ENCODE measurements at places on chromosomes 4 and X.

DNA sequence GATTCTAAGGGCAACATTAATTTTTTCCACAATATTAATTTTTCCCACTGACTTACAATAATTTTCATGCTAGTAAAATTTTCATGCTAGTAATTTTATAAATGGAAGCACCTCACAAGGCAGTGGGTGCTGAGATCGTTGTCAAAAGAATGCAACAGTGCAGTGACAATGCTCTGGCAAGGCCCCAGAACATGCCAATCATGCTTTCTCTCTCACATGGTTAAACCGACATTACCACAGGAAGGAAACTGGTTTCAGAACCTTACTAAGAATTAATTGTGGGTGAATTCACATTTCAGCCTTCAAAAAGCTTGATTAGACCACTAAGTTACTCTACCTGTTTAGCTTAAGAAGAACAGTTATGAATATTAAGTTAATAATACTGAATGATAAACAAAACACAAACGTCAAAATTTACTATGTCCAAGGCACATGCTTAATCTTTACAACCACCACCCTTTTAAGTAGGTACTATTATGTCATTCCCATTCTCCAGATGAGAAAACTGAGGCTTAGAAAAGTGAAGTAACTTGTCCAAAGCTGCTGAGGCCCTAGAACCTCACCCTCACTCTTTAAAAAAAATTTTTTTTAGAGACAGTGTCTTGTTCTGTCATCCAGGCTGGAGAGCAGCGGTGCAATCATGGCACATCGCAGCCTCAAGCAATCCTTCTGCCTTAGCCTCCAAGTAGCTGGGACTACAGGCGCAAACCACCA lies 10.0 kb upstream of the OPHN1 start:
- no peak for DNase-seq

DNA sequence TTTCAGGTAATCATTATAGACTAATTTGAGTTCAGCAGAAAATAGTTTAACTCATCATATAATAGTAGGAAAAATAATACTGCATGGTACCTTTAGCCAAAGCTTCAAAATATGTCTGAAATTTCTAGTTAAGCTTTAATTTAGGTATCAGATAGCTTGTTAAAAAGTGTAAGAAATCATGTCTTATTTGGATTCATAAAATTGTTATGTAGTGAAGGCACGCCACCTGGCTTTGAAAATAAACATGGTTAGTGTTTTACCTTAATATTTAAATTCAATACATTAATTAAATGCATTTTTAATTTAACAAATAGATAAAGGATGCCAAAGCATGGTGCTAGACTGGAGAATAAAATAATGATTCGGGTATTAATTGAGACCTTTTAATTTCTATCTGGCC lies 211.4 kb downstream of the FSTL5 start:
- DNase-seq: no peak

GRCh38 chr4:8303485-8304281 lies 34.1 kb downstream of the HTRA3 start:
- no peak for DNase-seq

GRCh38 chr4:119130365-119131065 lies 5.1 kb upstream of the MYOZ2 start:
- no peak for DNase-seq

GRCh38 chr4:64564126-64564525 lies 154.9 kb upstream of the TECRL start:
- DNase-seq: no peak

DNA sequence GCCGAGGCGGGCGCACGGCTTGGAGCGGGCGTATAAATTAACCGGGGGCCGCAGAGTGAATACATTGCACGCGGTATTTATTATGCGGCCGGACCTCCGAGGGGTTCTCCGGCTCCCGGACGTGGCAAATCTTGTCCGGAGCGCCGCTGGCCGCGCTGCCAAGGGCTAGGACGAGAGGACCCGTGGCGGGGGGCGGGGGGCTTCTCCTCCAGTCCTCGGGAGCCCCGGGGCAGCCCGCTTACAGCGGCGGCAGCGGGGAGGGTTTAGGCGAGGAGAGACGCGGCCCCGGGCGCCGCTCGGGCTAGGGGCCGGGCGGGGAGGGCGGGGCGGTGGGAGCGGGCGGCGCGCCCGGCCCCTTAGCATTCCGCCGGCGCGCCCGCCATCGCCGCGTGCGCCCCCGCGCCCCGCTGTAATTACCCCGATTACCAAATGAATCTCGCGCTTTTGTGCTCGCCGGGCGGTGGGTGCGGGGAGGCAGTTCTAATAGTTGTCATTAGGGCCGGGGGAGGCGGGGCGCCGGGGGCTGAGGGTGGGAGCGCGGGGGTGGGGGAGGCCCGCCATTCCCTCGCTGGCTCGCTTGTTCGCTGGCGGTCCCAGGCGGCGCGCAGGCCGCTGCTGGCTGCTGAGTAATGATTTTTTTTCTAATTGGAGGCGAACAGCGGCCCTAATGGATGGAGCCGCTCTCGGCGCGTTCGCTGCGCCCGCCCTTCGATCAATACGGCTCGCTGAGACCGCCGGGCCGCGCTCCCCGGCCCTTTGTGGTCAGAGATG lies 276.6 kb downstream of the BCOR start:
- peak; percentile 85 for DNase-seq

DNA sequence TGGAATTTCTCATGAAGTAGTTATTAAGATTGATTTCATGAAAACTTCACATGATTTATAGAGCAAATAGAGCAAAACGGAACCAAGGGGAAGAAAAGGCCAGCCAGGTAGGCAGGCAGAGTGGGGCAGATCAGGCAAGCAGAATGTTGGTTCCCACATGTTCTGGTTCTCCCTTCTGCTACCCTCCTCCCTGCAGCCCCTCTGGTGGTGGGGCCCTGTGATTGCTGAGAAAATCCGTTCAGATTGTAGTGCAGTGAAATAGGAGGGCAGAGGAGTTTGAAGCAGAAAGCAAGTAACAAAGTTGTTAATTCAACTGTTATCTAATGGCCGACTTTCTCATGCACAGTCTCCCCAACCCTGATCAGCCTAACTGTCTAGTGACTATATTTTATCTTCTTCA lies 185.3 kb downstream of the MID1IP1 start:
- peak; percentile 34 for DNase-seq

DNA sequence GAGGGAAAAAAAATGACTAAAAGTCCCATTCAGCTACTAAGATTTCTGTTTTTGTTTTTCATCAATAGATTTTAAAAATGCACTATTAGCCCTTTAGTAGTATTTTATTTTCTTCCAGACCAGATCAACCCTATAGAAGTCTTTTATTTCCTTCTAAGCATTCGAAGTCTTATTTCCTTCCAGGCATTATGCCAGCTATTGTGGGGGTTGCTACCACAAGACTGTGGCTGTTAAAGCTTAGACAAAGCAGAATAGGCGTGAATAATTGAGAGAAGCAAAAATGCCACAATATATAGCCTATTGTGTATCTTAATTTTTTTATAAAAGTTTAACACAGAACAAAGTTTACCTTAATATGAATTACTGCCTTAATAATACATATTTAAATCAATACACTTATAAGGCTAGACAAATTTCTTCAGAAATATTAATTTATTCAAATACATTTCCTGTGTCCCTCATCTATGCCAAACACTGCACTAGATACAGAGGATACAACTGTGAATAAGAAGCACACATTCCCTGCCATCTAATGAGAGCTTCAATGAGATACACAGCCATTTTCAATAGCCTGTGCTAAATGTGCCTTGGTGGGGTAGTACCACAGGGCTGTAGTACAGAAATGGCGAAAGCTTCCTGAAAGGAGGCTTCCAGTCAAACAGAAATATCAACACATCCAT lies 33.1 kb downstream of the SLC10A7 start:
- no peak for DNase-seq

DNA sequence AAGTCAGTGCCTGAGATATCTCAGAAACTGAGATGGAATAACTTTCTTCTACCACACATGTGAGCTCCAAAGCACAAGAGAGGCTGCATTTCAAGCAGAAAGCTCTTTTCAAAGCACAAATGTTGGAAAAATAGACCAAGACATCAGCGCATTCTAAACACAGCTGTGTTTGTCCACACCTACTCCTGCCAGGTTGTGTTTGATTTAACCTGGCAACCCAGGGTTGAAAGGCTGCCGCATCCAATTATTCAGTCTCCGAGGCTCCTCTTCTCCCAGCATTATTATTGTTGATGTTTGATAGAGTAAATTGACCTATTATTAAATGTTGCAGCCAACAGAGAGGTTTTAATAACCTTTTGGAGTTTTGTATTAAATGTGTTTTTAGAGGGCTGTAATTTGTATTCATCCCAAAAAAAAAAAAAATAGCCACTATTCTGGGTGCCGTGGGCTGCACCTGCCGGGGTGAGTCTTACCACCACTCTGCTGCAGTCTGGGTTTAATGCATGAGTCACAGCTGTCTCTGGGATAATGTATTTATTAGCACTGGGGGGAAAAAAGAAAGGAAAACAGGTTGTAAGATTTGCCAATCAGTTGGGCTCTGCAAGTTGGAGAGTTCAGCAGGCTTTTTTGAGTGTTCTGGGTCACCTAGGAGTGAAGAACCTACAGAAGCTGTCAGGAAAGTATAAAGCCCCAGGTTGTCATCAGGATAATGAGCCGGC lies 105.2 kb upstream of the NOCT start:
- no peak for DNase-seq

- DNase-seq: no peak
Measured at GRCh38 chr4:81215931-81216330, 909 bp upstream of the PRKG2 start.

DNA sequence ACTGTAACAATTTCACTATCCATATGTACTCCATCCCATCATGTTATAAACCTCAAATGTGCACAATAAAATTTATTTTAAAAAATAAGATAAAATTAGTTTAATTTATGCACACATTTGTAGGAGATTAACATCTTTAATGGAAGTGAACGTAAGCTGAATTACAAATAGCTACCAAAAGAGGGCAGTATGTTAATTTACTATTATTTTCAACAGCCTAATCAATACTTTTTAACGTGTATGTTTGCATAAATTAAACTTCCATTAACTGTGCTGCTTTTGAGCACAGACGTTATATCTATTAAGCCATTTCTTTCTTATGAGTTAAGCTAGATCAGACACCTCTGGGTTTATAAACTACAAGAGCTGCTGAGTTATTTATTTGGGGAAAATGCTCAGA lies 56.5 kb upstream of the PHKA2 start:
- DNase-seq: no peak
